ENCODE measurements at places on chromosomes 16 and 17.

- no peak for DNase-seq
These were observed 9.1 kb upstream of the MYH1 start for GRCh38 chr17:10527419-10527818.

DNA sequence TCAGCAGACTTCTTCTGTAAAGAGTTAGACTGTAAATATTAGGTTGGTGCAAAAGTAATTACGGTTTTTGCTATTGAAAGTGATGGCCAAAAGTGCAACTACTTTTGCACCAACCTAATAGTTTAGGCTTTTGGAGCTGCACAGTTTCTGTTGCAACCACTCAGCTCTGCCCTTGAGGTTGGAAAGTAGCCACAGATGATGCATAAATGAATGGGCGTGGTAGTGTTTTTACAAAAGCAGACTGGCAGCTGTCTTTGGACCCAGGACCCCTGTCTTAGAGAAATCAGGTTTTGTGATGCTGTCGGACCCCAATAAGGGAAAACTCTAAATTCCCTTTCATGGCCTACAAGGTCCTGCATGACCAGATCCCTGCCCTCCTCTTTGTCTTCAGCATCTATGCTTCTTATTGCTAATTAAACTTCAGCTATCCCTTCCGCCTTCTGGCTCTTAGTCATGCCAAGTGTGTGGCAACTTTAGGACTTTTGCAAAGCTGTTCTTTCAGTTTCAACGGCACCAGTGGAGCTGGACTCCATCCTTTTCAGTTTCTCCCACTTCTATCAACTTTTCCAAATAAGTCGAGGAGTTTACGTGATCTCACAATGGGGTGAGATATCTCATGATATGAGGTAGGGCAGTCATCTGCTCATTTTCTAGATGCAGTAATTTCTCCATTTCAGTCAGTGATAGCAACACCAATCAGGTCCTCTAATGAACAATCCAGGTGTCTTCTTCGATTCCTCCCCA lies 232.3 kb downstream of the XYLT1 start:
- no peak for DNase-seq

DNA sequence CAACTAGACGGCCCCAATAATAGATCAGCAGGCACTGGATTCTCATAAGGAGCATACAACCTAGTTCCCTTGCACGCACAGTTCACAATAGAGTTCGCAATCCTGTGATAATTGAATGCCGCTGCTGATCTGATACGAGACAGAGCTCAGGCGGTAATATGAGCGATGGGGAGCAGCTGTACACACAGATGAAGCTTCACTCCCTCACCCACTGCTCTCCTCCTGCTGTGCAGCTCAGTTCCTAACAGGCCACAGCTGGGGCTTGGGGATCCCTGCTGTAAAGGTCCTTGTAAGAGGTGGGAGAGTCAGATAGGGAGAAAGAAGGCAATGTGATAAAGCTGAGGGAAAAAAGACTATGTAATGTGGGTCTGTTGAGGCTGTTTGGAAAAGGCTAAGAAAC lies 577.5 kb downstream of the RBFOX1 start:
- no peak for DNase-seq

DNA sequence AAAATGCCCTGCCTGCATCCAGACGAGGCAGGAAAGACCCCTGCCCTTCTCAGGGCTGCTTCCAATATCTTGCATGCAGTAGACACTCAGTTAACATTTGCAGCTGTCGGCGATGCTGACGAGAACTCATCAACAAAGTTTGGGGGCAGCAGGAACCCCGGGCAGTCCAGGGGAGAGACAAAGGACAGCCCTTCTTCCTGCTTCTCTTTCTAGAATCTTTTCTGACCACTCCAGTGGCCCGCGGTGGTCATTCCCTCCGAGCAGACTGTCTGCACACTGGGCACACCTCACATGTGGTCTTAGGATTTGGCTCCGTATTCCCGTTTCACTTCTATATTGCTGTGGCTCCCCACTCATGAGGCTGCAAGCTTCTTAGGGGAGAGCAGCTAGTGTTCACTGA lies 31.0 kb upstream of the MFSD6L start:
- no peak for DNase-seq

All from skin of body (tissue), 3 donors.